Kasumi-1 (cell line): ENCODE measurements at places on chromosomes 2 and 18.

DNA sequence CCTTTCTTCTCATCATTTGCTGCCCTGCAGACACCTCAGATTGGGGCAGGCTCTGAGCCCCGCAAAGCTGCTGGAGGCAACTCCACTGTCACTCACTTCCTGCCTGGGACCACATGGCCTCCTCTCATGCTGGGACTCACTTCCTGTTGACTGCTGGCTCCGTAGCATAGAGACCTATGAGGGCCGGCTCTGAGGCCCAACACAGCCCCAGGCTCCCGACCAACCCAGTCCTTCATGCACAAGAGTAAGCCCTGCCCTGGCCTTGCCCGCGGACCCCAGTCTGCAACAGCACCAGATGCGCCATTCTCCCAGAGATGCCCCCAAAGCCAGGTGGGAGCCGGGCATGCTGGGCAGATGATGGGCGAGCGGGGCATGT lies 55.7 kb downstream of the DNMT3A start:
- peak; percentile 92 for DNase-seq

GRCh38 chr18:3151399-3152264 lies 68.1 kb downstream of the MYOM1 start:
- peak; percentile 79 for DNase-seq

GRCh38 chr2:119255760-119256581 lies 32.3 kb downstream of the STEAP3 start:
- no peak for DNase-seq

GRCh38 chr18:77003316-77003715 lies 129.3 kb downstream of the MBP start:
- DNase-seq: no peak

DNA sequence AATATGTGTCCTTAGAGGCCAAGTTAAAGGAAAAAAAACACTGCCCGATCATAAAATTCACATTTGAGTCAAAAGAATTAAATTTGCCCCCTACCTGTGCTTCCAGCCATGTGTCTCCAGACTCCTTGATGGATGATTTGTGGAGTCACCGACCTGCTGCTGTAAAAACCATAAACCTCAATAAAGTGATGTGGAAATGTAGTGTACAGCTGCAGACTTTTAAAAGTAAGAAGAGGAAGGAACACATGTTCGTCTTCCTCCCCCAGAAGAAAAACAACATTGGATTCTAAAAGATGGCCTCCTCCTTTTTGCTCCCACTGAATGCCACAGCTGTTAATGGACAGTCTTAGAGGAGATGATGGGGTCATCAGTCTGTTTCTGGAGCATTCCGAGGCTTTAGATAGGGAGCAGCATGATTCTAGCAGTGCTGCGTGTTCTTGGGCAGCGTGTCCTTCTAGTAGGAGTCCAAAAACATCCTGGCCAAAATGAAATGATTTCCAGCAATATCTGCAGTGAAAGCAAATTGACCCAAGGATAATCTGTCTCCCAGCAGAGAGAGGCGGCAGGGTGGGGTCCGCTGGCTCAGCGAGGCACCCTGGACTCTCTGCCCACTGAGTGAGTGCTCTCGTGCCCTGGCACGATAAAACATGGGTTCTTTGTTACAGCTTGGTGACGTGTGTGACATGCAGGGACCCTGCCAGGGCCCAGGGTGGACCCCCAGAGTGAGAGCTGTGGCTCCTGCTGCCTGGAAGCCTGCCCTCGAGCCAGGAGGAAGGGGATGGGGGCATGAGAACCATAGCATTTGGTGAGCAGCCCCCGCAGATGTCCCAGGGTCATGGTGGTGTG lies 196.1 kb downstream of the FAM210A start:
- peak; percentile 23 for DNase-seq

DNA sequence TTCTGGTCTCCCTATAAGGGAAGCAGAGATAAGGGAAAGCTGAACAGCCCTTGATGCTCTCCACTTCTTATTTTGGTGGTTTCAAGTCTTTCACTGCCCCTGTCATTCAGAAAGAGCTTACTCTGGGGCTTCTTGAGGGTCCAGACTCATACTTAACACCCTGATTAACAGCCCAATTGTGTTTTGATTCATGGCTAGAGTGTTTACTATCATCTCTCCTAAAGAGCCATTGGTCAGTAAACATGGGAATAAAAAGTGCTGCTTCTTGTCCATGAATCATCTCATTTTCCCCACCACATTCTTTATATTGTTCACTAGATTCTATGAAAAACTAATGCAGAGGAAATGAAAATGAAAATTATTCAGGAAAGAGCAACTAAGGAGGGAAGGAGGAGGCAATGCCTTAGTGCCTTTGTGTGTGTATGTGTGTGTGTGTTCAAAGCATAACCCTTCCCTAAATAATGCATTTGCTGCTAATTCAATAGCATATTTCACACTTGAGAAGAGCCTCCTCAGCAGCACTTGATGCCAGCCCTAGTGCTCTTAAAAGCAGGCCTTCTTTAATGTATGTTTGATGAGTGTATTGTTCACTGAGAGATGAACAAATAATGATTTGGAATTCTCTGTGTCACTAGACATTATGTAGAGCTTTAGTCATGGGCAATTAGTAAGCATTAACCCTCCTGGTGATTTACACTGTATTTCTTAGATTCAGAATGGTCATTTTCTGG lies 63.5 kb downstream of the DCC start:
- DNase-seq: no peak

DNA sequence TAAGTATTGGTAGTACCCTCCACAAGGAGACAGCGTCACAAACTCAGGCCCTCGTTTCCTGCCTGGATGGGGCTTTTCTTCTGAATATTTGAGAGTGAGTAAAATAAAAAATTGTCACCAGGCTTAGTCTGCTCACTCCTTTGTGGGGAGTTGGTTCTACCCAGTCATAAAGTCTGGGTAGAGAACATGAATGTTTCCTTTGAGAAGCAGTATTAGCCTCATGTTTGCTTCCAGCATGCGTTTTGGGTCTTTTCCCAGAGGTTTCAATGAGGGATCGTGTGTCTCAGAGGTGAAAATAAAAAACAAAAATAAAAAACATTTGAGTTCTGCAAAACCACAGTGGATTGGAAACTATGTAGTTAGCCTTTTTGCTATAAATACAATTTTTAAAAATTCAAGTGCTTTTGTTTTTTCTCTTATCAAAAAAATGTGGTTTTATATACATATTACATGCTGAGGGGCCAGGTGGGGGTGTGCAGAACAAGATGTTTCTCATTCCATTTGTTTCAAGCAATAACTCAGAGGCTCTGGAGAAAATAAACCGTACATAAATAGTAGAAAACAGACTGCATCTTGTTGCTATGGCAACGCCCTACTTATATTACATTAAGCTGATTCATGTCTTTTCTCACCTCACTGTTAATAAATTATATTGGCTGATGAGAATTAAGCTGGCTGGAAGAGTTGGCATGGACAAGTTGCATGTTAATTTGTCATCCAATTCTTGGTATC lies 225.4 kb upstream of the FBXO11 start:
- DNase-seq: no peak

DNA sequence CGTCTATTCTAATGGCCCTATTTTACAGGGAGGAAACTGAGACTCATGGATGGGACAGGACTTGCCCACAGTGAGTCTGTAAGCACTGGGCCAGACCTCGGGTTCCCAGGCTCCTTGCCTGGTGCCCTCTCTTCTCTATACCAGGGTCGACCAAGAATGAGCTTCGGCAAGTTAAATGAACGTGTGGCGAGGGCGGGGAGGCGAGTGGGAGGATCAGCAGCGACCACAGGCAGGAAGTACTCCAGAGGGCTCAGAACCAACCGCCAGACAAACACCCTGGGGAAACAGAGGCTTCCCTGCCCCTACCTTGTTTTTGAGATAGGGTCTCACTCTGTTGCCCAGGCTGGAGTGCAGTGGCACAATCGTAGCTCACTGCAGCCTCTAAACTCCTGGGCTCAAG lies 177.7 kb upstream of the SMAD2 start:
- DNase-seq: peak; percentile 7

DNA sequence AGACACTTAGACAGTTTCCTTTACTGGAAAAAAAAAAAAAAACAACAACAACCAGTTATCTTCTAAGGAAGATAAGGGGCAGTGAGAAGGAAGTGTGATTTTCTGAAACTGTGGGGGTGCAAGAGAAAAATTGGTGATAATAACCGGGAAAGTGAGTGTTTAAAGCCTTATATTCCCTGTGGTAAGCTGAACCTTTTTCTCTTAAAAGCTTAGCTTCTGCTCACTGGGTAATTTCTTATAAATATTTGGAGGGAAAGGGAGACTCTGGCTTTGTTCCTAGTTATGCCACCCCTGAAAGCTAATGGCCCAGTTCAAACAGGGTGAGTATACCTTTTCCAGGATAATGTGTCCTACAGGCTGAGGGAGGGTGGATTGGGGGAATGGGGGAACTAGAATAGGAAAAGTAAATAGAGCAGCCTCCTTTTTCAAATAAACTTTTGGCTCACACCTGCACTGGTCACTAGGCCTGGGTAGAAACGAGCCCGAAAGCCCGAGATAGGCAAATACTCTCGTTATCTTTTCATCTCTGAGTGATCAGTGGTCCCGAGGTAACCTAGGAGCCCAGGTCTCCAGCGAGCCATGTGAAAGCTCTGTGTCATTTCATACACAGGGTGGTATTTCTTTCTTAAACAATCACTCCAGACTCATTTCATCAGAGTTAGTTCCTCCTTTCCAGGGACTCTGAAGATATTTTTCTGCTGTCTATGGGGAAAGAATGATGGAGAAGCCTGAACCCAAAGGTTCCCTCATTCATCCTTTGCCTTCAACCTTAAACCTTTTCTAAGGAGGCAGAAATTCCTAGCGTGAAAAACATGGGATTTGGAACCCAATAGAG lies 15.5 kb upstream of the SRBD1 start:
- no peak for DNase-seq

- no peak for DNase-seq
Measured at GRCh38 chr2:48529194-48529593, 760 bp upstream of the STON1 start.

- peak; percentile 59 for DNase-seq
Measured at GRCh38 chr2:108449410-108450130, 564 bp downstream of the GCC2 start.

GRCh38 chr2:84727315-84727714 lies 153.6 kb downstream of the TRABD2A start:
- no peak for DNase-seq

GRCh38 chr2:185208261-185208660 lies 530.3 kb upstream of the FSIP2 start:
- peak; percentile 73 for DNase-seq

GRCh38 chr18:32714571-32715148 lies 58.2 kb downstream of the KLHL14 start:
- peak; percentile 91 for DNase-seq

DNA sequence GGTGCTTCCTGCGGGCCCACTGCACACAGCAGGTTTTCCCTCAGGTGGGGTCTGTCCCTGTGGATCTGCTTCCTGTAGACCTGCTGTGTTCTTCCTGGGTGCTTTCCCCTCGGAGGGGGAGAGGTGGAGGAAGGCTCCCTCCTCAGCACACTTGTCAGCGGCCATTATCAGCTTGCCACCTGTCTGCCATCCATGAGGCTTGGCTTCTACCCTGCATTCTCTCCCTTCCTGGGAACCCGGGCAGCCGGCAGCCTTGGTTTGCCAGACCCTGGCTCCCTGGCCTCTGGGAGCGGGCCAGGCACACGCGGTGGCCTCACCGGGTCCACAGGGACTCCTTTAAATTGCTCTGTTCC lies 58.5 kb downstream of the INPP5D start:
- no peak for DNase-seq

DNA sequence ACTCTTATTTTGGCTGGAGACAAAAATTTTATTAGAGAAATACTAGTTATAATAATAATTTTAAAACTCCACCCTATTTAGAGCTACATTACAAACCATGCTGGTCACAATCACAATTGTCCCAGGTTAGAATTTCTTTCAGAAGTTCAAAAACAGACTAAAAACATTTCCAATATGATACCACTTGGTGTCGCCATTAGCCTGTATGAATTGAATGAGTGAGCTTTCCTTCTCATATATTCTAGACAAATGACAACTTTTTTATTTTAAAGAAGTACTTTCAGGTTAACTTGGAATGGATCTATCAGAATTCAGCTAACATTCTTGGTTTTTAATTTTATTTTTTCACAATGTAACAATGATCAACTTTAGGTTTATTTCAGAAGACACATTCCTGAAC lies 48.0 kb downstream of the SERPINB8 start:
- peak; percentile 56 for DNase-seq

DNA sequence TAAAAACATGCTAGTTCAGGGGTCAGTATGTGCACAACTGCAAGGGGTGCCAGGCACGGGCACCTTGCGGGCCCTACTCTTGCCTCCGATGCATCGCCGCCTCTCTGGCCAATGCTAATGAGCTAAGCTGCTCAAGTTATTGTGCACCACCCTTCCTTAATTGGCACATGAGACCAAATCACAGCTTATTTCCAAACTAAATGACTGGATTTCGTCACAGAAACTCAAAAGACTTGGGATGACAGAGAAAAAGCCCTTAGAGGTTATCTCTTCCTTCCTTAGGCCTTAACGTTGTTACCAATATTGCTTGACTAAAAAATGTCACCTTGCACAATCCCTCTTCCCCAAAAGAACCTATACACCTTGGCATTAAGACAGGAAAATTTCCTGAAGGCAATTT lies 7.7 kb downstream of the RNF149 start:
- DNase-seq: no peak

DNA sequence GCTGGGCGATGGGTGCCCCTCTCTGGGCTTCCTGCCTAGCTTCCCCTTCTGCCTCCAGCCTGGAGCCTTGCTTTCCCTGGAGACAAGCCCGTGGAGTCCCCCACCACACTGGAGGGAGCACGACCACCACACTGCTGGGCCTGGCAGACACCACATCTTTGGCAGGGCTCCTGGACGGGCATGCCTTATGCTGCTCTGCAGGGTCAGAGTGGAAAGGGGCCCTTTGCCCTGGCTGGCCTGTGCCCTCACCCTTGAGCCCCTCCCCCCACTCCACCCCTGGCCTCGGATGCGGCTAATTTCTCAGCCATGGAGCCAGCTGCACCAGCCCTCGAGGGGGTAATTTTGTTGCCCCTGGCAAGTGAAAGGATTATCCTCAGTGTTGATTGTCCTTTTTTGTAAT lies 194.5 kb downstream of the LOXHD1 start:
- no peak for DNase-seq

- no peak for DNase-seq
Measured at GRCh38 chr18:69936191-69936558, 11.5 kb downstream of the CD226 start.

GRCh38 chr2:149389506-149390167 lies 59.2 kb downstream of the LYPD6 start:
- DNase-seq: no peak

DNA sequence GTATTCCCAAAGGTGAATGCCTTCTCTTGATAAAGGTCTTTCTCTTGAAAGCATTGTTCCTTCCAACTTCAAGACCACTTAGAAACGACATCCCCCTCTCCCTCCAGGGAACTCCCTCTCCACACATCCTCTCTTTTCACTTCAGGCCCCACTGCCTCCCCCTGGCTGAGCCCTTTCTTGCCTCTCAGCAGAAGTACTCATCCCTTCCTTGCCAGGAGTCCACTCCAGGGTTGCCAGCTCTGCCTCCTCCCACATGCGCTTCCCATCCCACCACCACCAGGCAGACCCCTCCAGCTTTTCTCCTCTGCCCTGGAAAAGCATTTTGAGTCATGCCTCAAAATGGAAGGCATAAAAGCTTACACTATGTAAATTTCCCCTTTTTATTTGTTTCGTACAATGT lies 126.3 kb upstream of the SALL3 start:
- DNase-seq: no peak
